ENCODE measurements at places on chromosomes 3 and 15.

- DNase-seq, result no peak
Measured at GRCh38 chr3:65128346-65128745, 440.5 kb upstream of the ADAMTS9 start.

DNA sequence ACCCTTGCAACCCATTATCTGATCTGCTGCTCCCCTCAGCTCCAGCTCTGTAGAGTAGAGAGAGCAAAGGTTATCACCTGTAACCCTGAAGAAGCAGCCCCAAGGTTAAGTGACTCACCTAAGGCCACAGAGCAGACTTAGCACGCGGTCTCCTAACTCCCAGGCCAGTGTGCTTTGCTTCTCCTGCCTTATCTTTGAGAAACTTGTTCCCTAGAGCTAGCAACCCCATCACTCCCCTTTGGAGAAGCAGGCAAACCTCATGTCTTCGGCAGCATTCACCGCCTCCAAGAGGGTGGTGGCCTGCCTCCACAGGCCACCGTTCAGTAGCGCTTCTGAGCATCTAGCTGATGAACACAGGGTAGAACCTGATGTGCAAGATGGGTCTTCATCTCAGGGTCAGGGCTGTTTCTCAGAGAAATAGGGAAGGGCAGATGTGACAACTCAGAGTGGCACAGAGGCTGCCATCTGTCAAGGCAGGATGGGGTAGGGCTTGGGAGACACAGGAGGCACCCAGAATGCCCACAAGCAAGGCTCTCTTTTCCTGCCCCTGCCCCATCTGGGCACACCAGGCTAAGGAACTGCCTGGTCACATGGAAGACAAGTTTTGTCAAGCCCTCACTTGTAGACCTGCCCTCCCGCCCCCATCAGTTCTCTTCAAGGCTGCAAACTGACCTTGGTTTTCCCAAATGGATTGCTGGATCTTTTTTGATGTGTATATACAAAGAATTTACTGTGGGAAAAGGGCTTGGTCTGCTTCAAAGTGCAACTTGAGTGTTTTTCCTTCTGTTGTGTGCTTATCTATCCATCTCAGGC is 34.9 kb upstream of the CLK3 start:
- no peak for DNase-seq

DNA sequence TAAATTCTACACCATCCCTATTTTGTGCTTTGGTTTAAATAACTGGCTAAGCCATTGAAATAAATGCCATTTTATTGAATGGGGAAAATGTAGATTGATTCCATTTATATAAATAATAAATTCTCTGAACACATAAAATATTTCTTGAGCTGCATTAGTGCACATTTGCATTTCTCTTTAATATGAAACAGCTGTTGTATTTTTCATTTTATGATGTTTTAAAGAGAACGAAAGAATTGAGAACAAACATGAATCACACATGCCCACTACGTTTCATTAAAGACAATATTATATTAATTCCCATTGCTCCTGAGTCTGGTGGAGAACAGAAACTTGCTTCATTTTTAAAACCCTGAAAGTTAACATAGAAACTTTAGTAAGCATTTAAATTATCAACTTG is 235.7 kb upstream of the CFAP20DC start:
- DNase-seq, result no peak

DNA sequence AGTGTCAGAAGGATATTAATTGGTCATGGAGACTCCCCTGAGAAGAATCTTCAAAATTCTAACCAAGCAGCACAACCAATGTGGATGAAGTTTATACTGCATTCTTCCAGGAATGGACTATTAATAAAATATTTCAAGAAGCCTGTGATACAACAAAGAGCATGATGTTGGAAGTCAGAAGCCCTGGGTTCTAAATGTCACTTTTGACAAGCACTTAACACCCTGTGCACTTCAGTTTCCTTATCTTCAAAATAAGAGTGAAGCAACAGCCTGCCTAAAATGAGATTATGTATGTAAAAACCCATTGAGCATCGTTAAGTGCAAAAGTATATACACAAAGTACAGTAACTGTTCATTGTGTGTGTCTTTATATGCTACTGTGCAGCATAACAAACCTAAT is 369.4 kb downstream of the NTRK3 start:
- no peak for DNase-seq

- DNase-seq, result no peak
Measured at GRCh38 chr3:159200176-159200575, 398.3 kb downstream of the MFSD1 start.

GRCh38 chr3:156303001-156303707 is 182.8 kb downstream of the KCNAB1 start:
- no peak for DNase-seq

- DNase-seq, result no peak
Measured at GRCh38 chr15:52798529-52799101, 8.5 kb upstream of the ONECUT1 start.

- DNase-seq, result no peak
Measured at GRCh38 chr3:79255702-79256101, 512.1 kb downstream of the ROBO1 start.

DNA sequence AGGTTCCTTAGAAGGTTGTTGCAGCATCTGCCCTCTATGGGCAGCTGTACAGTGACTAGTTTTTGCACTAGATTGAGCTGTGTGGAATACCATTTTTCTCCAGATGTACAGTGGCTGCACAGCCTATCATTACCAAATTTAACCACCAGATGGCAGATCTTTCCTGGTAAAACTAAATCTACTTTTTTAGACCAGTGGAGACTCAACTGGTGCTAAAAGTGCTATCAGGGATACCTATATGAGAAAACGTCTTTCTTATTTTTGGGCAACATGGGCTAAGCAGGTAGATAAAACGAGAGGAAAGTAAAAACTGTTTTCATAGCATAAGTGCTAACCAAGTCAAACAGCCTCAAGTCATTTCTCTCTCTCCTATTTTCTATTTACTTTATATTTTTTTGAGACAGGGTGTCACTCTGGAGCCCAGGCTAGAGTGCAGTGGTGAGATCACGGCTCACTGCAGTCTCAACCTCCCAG is 21.2 kb downstream of the IGSF10 start:
- no peak for DNase-seq

DNA sequence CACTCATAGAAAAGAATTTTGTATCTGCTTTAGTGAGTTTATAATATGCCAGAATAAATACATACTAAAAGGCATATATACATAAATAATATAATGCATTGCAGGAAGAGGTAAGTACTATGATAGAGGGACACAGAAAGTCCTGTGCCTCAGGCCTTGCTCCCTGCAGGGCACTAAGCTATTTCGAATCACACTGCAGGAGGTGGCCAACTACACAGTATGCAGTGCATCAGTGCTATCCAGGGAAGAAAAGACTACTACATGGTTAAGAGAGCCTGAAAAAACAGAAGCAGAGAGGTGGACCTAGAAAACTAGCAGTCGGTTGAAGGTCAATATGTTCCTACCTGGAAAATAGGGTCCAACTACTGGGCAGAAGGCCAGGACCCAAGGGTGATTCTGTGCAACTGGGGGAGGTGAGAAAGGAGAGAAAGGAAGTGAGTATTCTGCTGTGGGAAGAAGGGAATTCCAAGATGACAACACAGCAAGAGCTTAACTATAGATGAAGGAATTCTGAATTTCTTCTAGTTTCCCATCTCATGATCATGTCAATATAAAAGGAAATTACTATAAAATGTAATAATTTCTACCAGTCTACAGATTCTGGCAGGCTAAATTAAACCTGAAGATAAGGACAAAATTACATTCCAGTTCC is 218.0 kb downstream of the ZBTB20 start:
- DNase-seq, result no peak

GRCh38 chr15:43029476-43029875 is 76.4 kb downstream of the UBR1 start:
- DNase-seq, result no peak

GRCh38 chr3:78455712-78456433 is 1311.9 kb downstream of the ROBO1 start:
- no peak for DNase-seq

GRCh38 chr15:56892659-56893363 is 25.6 kb upstream of the TCF12 start:
- DNase-seq, result no peak

GRCh38 chr15:67823314-67824196 is 1.8 kb upstream of the SKOR1 start:
- DNase-seq, result no peak
